Stromal cell of bone marrow (primary cell): ENCODE measurements at places on chromosomes 7 and 10.

GRCh38 chr10:60073781-60074656, 167.7 kb upstream of the CCDC6 start:
- DNase-seq, result no peak

DNA sequence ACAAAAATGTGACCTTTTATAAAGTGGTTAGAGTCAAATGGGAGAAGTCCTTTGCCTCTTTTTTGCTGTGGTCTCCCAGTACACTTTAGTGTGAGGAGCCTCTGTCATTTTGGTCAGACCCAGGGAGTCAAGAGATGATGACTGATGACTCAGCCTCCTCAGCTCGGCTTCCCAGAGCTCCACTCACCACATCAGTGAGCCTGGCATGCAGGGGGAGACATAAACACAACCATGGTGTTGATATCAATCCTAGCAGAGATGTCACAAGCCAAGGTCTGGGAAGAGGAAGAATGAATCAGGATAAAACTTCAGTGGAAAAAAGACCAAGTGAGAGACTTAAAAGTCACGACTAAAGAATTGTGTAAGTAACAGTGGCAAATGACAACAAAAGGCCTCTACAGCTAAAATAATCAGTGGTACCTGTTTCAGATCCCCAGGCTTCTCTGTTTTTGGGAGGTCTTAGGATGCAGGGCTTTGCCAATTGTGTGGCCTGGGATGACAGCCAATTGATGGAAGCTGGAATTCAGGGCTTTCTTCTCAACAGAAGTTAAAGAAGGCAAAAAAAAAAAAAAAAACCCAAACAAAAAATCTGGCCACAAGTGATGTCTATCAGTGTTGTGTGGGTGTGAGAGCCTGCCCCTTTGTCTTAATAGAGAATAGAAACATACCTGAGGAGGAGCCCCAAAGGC, 50.2 kb downstream of the TFAM start:
- DNase-seq, result peak; percentile 99

GRCh38 chr10:570628-571163, 118.8 kb downstream of the DIP2C start:
- no peak for DNase-seq

- DNase-seq, result no peak
Measured at GRCh38 chr7:41252551-41252950, 450.3 kb downstream of the INHBA start.

GRCh38 chr7:36639826-36640225, 84.5 kb downstream of the AOAH start:
- no peak for DNase-seq

GRCh38 chr10:17907641-17908040, 44.1 kb upstream of the SLC39A12 start:
- DNase-seq, result no peak
